ENCODE measurements at places on chromosomes 12 and 14.

DNA sequence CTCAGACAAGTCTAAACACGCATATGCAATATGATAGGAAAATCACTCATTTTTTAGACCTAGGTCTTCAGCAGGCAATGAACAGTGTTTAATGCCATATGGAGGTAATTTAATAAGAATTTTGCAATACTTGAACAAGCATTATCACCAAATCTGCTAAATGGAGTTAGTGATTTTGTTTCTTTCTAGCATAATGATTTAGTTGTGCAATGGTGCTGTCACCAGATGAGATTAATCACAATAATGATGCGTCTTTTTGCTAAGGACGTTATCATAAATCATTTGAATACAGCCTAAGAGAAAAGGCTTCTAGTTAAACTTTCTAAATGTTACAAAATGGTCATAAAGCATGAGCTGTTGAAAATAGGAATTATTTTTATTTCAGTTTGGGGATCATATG, 170.0 kb upstream of the SLC16A7 start:
- DNase-seq, result no peak

DNA sequence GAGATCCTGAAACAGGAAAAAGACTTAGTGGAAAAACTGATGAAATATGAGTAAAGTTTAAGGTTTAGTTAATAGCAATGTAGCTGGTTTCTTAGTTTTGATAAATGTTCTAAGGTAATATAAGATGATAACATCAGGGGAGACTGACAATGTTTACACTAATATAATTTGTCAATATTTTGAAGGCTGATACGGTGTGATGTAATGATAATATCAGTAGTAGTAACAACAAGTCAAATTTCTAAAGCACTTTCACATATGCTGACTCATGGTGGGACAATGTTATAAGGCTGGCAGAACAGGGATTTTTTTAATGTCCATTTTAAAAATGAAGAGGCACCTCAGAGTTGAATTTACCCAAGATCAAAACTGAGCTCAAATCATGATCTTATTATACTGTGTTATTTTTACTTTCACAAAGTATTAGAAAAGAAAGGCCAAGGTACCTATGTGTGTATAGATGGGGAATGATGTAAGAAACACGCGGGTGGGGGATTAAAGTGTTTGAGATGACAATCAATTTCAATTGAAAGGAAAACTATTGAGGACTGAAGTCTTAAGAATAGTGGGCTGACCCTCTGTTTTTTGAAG, 2.4 kb upstream of the FLRT2 start:
- no peak for DNase-seq

- DNase-seq, result peak; percentile 26
Measured at GRCh38 chr14:56195223-56195622, 77.0 kb downstream of the PELI2 start.

DNA sequence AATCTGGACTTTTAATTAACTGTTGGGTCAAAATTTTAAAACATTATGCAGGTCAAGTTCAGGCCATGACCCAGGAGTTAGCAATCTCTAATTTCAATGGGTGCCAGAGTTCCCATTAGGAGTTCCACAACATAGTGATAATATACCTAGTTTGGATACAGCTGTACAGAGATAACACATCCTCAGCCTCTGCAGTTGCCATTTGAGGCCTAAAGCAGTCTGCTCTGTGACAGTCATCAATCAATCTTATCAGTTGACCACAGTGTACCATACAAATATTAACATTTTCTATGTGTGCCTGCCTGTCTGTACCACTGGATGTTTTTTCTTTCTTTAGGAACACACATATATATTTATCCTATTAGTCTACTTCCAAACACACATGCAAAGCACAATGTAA, 54.0 kb upstream of the BBS10 start:
- no peak for DNase-seq

GRCh38 chr12:52789637-52790426, 6.1 kb downstream of the KRT3 start:
- DNase-seq, result peak; percentile 21

GRCh38 chr12:10268037-10268436, 39.6 kb upstream of the KLRD1 start:
- no peak for DNase-seq

DNA sequence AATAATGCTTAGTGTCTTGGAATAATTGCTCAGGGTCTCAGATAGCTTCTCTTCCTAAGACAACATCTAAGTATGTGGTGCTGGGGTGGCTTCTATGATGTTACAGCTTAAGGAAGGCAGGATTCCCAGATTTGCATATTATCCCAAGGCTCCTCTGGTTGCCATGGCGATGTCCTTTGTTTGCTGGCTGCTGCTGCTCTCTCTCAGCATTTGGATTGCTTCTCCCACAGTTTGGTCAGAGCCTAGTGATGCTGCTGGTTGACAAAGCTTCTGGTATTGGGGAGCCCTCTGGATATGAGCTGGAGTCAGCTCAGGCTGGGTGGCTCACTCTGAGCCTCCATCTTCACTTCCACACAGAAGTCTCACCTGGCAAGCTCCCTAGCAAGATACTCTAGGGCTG, 56.4 kb upstream of the FBXO33 start:
- DNase-seq, result no peak

- DNase-seq, result no peak
Measured at GRCh38 chr12:110020956-110021355, 21.7 kb downstream of the ANKRD13A start.

- no peak for DNase-seq
Measured at GRCh38 chr14:61645247-61645646, 50.1 kb upstream of the HIF1A start.

DNA sequence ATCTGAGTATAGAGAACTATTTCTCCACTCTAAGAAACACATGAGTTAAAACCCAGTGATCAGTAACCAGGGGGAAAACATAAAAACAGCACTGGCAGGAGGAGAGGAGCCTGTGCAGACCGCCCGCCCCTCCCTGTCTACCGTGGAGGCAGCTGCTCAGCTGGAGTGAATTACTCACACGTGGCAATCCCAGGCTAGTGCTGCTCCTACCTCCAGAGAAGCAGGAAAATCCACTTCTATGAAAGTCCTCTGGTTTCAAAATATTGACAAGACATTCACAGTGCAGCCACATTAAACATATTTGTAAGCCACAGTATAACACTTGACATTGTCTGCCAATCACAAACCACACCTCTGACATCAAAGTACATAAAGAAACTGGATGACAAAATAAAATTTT, 16.7 kb downstream of the TMEM132D start:
- no peak for DNase-seq

DNA sequence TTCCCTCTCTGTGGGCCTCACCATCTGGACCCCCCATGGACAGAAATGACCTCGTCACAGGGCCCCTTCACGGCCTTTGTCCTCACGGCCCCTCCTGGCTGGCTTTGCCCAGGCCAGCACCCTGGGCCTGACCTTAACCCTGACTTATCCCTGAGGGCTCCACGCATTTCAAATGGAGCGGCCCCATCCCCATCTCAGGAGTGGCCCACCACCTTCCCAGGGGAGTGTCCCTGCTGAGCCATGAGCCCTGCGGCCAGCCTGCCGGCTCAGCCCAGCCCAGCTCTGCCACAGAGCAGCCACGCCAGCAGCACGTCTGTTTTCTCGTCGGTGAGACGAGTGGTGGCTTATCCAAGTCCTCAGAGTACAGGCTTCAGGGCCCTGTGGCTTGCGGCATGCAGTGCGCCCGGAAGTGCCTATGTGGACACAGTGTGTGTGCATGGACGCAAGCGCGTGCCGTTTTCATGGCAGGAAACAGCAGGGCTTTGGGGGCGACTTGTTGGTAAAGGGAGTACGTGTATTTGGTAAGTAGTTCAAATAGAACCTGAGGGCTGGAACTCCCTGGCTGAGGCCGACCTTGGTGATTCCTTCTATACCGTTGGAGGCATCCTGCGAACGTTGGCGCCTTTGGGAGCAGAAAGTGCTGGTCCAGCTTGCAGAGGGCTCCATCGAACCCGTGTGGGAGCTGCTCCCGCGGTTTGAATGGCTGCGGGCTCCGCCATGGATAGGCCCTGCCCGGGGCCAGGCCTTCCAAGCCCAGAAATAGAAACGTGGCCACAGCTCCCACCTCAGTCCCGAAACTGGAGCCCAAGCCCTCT, 52.1 kb downstream of the LRCOL1 start:
- peak; percentile 17 for DNase-seq

DNA sequence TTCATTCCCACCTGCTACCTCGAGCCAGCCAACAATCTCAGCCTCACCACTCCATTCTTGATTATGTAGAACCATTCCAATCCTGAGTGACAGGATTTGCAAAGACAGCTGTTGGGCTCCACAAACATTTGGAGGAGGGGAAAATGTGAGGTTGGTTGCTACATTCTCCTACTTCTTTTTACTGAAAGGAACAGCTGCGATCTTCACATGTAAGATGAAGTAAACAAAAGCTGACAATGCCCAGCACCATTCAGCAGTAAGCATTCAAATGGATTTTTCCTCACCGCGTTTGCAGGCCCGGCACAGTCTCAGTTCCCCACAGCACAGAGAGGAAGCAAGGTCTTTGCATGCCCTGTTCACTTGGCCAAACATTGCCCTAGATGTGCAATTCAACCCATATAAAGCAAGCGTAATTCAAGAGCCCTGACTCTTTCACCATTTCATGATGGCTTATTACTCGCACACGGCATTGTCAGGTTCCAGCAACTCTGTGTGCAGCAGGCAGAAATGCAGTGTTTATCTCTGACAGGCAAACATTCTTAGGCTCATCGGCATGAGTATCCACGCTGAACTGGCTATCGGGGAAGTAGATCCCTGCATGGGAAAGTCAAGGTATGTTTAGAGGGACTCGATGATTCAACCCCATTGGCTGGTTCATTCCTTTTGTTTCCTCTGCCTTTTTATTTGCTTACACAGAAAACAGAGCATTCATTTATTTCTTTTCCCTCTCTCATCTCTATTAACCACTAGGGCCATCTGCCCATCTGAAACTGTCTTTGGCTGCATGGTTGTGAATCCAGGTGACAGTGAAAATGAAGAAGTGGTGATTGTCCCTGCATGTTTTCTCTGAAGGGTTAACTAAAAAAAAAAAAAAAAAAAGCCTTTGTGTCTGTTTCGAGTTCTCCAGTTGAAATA, 236.1 kb upstream of the PLEKHG7 start:
- DNase-seq, result no peak

DNA sequence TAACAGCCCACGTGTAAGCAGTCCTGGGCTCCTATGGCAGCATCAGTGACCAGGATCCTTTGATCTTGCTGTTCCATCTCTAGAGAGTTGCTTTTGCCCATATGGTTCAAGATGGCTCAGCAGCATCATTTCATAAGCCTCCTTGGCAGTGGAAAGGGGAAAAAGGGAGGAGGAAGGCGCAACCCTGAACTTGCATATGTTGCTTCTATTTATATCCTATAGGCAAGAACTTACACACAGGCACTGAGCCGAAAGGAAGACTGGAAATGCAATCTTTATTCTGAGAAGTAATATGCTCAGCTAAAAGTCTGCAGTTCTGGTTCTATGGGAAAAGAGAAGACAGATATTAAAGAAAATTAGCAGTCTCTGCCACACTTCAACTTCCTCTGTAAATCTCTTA, 167.7 kb upstream of the PLXNC1 start:
- DNase-seq, result no peak

DNA sequence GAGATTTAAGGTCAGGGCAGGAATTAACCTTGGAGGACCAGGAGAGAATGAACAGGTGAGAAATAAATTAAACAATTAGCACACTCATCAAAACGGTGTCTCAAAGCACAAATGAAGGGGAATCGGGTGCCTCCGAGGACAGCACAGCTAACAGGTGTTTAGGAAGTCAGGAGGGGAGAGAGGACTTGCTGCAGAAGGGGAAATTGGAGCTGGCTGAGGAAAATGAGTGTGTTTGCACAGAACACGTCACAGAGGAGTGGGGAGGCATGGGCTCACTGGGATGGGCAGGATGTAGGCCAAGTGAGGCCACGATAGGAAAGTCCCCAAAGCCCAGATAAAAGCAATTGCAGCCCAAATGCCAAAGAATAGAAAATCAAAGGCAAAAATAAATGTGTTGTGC, 121.7 kb downstream of the ZNF664 start:
- DNase-seq, result no peak

DNA sequence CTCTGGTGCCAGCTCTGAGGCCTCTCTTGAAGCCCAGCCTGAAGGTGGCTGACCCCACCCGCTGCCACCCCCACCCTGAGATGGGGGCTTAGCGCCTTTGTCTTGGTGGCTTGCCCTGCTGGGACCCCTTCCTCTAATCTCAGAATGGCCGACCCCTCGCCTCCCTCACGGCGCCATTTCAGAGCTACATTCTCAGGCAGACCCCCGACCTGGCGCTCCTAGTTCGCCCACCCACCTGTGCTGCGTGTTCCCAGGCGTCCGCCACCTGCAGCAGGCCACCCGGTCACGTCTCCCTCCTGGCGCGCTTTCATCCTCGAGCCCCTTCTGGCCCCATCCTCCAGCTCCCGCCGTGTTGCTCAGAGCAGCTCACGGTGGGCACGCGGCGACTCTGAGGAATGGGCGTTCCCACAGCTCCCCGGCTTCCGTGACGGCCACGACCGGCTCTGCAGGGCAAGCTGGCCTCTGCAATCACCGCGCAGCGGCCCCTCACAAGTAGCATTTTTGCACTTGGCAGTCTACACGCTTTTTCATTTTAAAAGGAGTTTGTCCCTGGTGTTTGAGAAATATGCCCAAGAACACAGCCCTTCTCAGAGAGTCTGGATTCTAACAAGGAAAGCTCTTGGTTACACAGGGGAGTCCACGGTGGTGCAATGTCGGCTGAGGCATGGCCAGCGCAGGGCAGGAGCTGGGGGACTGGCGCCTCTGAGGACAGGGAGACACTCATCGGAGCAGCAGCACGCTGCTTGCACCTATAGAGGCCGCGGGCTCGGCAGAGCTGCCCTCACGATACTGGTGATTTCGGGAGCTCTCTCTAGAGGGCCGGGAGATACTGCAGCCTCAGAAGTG, 105.7 kb upstream of the C14orf180 start:
- no peak for DNase-seq

DNA sequence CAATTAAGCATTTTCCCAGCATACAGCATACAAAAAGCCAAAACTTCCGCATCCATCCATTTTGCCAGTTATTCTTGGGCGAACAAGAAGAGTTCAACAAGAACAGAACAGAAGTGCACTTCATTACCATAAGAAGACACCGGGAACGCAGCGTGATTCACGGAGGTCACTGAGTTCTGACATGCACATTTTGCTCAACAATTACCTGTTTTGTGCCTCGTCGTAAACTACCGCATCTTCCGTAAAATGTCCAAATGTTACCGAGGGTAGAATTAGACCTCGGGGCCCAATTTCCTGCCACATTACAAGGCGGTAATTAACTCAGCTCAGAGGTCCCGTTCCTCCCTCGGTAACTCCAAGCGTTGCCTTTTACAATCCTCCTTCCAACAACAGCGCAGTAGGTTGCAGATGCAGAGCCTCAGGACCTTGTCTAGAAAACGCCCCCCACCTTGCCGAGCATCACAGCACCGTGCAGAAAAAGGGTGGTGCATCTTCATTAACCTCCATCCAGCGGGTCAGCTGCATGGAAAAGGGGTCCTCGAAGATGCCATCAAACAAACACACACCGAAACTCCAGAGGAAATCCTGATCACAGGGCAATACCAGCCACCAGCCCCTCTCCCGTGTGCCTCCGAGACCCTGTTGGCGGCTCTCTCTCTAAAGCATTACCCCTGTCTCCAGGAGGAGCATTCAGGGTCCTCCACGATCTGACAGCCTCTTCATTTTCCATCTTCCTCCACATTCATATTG, 125.2 kb downstream of the BCL11B start:
- no peak for DNase-seq
